ENCODE measurements at places on chromosomes 1 and 21. TPM values are rescaled to one million over a fixed set of nuclear protein-coding genes. Genes with fewer than 3 reads are reported as not detected.

KCNK2 gene
- total RNA-seq, result not detected

BATF3 gene
- 89.8 TPM for total RNA-seq

AMPD1 gene
- not detected for total RNA-seq

RAB25 gene
- total RNA-seq, result not detected

KCNT2 gene
- not detected for total RNA-seq

RBBP4 gene
- 315 TPM for total RNA-seq

OBSCN gene
- 15.0 TPM for total RNA-seq

RHD gene
- not detected for total RNA-seq

DVL1 gene
- 72.2 TPM for total RNA-seq

PTPN7 gene
- total RNA-seq, result 597 TPM

PTGFRN gene
- 38.0 TPM for total RNA-seq

LHX4 gene
- total RNA-seq, result not detected

PCAT6 gene
- total RNA-seq, result 1.1 TPM

WNT4 gene
- total RNA-seq, result not detected

TMEM82 gene
- total RNA-seq, result not detected

CACNA1S gene
- not detected for total RNA-seq

MIXL1 gene
- not detected for total RNA-seq

SEMA4A gene
- total RNA-seq, result 9.0 TPM

LCE6A gene
- total RNA-seq, result not detected

LIN28A gene
- total RNA-seq, result not detected

RNU1-4 gene
- total RNA-seq, result 2,178 TPM

CLDN19 gene
- total RNA-seq, result not detected

TNFRSF8 gene
- total RNA-seq, result 27.9 TPM

Measured in activated T-helper 1 cell treated with anti-CD3 and anti-CD28 coated beads, Interleukin-12 subunit alpha, Interleukin-12 subunit beta, Interleukin-2, Interleukin-4 antibody, amounts not matched to agents 30 ng/mL and 10 ng/mL and 1 ng/mL, durations not matched to agents 14 hours and 24 hours and 36 hours (primary cell).